ENCODE measurements at places on chromosomes 5 and 9.

DNA sequence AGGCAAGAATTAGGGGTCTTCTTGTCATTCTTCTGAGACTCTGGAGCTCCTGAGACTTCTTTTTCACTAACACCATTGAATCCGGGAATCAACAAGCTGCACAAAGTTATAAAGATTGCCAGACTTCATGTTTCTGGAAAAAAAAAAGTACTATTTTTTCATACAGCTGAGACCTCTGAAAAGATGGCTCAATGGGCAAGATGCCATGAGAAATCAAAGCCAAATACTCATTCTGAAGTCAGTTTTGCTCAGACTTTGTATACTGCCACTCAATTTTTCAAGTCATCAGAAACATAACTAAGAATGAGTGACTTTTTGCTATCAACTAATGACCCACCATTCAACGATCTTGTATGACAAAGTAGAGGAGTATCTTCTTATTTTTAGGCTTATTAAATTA is 512.0 kb downstream of the RAB3C start:
- no peak for DNase-seq

DNA sequence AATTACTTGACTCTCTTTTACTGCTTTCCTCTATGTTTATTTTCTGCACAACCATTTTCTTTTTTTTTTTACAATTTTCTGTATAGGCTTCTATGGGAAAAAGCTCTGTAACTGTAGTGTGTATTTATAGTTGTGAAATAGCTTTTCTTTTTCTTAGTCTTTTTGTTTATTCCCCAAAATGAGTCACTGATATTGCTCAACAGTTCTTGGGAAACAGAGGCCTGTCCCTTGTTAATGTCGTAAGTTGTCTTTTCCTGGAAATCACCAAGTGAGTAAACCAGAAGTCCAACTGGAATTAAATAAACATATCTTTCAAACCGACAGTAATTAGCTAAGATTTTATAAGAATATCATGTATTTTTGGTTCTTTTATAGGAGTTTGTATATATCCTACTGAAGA is 325.1 kb upstream of the PRR16 start:
- DNase-seq, result no peak

GRCh38 chr5:95627971-95628810 is 8.3 kb downstream of the GPR150 start:
- no peak for DNase-seq

GRCh38 chr9:83132768-83133167 is 69.8 kb upstream of the RASEF start:
- no peak for DNase-seq

DNA sequence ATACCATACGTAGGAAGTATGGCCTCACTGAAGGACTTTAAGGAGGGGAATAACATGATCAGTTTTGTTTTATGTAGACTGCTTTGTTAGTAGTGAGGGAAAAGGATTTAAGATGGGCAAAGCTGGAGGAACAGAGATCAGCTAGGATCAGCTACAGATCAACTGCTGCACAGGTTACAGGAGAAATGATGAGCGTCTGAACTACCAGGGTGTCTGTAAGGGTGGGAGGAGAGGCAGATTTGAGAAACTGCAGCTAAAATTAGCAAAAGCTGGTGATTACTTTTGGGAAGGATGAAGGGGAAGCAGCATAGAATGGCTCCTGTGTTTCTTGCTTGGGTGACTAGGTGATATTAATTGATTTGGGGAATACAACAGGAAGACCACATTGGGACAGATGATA is 39.3 kb downstream of the VCP start:
- no peak for DNase-seq

GRCh38 chr9:14089051-14089803 is 224.7 kb downstream of the NFIB start:
- no peak for DNase-seq

DNA sequence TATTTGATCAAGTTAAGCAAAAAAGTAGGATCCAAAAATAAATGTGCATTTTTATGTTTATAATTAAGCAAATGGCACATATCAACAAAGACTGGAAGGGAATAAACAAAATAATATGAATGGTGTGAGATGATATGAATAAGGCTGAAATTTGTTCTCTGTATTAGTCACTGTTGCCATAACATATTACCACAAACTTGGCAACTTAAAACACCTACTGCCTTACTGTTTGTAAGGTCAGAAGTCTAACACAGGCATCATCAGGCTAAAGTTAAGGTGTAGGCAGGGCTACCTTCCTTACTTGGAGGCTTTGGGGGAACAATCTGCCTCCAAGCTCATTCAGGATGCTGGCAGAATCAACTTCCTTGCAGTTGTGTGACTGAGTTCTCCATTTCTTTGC is 19.3 kb downstream of the PGGT1B start:
- DNase-seq, result no peak
